NCI-H524 treated with DMSO at 0.1 percent for 48 hours (cell line): ENCODE measurements at places on chromosomes 16 and 17.

DNA sequence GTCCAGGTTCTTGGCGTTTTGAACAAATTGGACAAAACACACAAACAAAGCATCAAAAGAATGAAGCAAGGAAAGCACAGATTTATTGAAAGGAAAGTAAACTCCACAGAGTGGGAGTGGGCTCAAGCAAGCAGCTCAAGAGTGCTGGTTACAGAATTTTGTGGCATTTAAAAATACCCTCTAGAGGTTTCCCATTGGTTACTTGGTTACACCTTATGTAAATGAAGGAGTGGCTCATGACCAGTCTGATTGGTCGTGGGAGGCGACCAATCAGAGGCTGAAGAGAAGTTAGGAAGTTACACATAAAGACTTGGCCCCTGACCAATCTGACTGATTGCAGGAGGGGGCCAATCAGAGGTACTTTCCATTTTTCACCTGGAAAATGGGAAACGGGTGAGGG is 1373.8 kb upstream of the GOT2 start:
- no peak for DNase-seq

DNA sequence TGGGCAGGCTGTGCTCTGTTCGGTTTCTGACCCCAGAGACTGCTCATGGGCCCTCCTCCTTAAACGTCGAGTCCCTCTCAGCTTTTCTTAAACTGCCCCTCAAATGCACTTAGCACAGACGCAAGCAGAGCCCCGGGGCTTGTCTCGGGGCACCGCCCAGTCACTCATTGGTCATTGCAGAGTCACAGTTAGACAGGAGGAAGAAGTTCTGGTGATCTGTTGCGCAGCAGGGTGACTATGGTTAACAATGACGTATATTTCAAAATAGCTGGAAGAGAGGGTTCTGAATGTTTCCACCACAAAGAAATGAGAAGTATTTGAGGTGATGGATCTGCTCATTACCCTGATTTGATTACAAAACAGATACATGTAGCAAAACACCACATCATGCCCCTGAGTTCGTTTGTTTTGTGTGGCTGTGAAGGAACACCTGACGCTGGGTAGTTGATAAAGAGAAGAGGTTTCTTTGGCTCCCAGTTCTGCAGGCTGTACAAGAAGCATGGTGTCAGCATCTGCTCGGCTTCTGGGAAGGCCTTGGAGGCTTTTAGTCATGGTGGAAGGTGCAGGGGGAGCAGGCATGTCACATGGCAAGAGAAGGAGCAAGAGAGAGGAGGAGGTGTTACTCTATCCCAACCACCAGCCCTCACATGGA is 387.4 kb downstream of the CPPED1 start:
- DNase-seq: no peak

- DNase-seq: no peak
These were observed 147.4 kb upstream of the TBX2 start for GRCh38 chr17:61251939-61252865.

GRCh38 chr17:17269926-17270773 is 10.9 kb downstream of the COPS3 start:
- DNase-seq: no peak

DNA sequence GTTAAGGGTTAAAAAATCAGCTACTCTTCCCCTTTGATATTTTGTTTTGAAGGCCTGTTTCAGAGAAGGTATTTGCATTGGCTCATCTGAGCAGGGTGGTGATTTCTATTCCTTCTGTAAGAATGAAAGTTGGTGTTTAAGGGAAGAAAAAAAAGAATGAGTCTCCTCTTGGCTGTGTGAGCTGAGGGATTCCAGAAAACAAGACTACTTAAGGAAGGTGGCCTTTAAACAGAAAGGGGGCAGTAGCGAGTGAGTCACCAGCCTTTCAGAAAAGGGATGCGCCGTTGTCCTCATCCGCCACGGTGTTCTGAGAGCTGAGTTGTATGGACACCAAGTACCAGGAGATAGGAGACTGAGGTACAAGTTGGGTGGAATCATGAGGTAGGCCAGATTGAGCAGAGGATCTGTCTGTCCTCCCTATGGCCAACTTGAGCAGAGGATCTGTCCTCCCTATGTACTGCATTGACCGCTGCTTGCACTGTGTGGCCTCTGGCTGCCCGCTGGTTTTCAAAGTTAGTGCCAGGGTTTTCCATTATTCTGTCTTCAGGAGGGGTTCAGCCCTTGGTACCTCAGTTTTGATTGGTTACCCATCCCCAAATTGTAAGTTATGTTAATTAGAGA is 8.2 kb downstream of the PRKCA start:
- no peak for DNase-seq

- DNase-seq: no peak
These were observed 4.6 kb downstream of the FAM171A2 start for GRCh38 chr17:44359006-44359405.

DNA sequence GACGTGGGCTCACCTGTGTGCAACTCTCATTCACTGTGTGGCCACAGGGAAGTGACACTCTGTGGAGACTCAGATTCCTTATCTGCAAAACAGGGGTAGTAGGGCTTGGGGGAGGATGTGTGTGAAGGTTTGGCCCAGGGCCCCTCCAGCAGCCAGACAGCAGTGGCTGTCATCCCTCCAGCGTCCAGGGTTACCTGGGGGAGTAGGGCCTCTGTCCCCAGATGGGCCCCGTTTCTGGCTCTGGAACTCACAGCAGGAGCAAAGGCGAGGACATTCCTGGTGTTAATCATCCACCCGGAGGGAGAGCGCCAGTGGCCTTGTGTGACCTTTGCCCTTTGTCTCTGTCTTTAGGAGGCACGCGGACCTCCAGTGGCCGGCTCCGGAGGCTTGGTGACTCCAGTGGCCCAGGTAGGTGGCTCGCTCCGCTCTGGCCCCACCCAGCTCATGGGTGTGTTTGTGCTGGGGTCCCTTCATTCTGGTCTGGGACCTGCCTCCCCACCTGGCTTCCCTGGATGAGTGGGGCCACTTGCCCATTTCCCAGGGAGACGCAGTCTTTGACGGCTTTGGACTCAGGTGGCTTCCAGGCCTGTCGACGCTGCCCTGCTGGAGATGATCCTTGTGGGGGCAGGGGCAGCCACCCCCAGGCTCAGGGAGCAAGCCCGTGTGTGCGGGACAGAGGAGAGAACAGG is 166.2 kb downstream of the SEC14L1 start:
- no peak for DNase-seq

- no peak for DNase-seq
These were observed 91.4 kb downstream of the C16orf78 start for GRCh38 chr16:49464877-49465504.

GRCh38 chr16:66324815-66325515 is 41.5 kb upstream of the CDH5 start:
- no peak for DNase-seq

- no peak for DNase-seq
These were observed 2.3 kb upstream of the MYO1C start for GRCh38 chr17:1494736-1495253.

DNA sequence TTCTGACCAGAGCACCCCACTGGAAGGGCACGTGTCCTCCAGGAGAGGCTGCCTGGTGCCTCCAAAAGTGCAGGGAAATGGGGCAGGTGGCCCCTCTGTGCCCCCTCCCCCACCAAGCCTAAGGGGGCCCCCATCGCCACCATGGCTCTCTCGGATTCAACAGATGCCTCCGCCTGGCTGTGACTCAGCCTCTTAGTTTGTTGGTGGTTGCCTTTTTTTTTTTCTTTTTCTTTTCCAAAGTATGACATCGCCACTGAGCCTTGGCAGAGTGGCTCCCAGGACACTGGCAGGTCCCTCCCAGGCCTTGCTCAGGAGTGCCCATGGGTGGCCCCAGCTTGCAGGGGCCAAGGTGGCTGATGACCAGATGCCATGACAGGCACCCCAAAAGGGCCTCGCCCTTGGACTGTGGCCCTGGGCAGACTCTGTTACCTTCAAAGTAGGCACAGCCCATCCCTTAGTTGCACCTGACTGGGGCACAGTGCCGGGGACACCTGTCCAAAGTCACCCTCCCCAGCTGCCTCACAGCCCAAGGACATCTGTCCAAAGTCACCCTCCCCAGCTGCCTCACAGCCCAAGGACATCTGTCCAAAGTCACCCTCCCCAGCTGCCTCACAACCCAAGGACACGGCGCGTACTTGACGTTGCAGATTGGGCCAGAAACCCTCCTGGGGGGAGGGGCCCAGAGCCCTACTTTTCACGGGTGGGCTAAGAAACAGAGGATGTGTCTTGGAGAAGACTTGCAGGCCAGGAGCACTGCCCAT is 29.6 kb downstream of the NPTX1 start:
- peak; percentile 35 for DNase-seq

DNA sequence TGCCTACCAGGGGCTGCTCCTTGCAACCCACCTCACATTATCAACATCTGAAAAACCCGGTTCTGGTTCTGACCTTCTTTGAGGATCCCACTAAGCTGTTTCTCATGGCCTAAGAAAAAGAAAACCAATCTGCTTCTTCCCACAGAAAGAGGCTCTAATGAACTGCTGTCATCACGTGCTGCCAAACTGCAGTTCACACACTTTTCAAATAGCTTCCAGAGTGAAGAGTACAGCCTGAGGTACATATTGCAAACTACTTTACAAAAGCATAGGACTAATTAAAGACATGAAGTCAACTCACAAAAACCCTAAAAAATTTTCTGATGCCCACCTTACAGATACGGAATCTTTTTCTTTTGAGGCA is 36.7 kb downstream of the SMG6 start:
- no peak for DNase-seq

DNA sequence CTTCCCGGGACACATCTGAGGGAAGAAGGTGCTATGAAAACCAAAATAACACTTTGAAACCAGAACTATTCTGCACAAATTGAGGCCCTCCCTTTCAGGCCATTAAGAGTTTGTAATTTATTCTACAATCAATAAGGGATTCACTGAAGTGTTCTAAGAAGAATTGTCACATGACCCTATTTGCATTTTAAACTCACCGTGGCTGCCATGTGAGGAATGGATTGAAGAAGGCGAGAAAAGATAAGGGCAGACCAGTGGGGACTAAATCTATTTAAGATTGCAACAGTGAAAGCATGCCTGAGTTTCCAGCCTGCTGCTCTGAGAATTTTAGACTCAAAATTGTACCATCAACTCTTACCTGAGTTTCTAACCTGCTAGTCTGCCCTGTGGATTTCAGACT is 408.8 kb upstream of the SALL1 start:
- no peak for DNase-seq
